ENCODE measurements at places on chromosomes 2 and 18. TPM values are rescaled to one million over a fixed set of nuclear protein-coding genes. Genes with fewer than 3 reads are reported as not detected.

The SH2D6 gene
- 1.1 TPM for total RNA-seq

The ZNF385B gene
- total RNA-seq: not detected

The TACR1 gene
- 0.05 TPM for total RNA-seq

The PPP1CB gene
- total RNA-seq: 136 TPM

The RUFY4 gene
- not detected for total RNA-seq

The SPR gene
- total RNA-seq: 83.9 TPM

The CCL20 gene
- 5.9 TPM for total RNA-seq

The HDHD2 gene
- 9.2 TPM for total RNA-seq

The MYO7B gene
- 0.19 TPM for total RNA-seq

The KCNJ3 gene
- not detected for total RNA-seq

The TCF23 gene
- not detected for total RNA-seq

The SERPINB11 gene
- not detected for total RNA-seq

The WNT10A gene
- total RNA-seq: 0.19 TPM

The TANC1 gene
- total RNA-seq: 8.9 TPM

The NTSR2 gene
- total RNA-seq: not detected

The LAMA3 gene
- 51.0 TPM for total RNA-seq

The ALPP gene
- total RNA-seq: 2.7 TPM

The APOB gene
- total RNA-seq: not detected

The EGR4 gene
- total RNA-seq: 0.43 TPM

The ESPNL gene
- total RNA-seq: 0.43 TPM

The MAP4K3 gene
- total RNA-seq: 18.3 TPM

The IL36G gene
- not detected for total RNA-seq

The AGXT gene
- not detected for total RNA-seq

The CYP27C1 gene
- total RNA-seq: 4.2 TPM

The TUBB6 gene
- 207 TPM for total RNA-seq

The ZNF407 gene
- 2.4 TPM for total RNA-seq

The PAX3 gene
- not detected for total RNA-seq

The CAPN13 gene
- total RNA-seq: 0.27 TPM

The MRPS9 gene
- total RNA-seq: 30.6 TPM

The DTNB gene
- total RNA-seq: 8.1 TPM

The CNNM4 gene
- 10.3 TPM for total RNA-seq

The TEX51 gene
- total RNA-seq: not detected

The AOX1 gene
- 4.9 TPM for total RNA-seq

The RTP5 gene
- total RNA-seq: not detected

The CD8B2 gene
- total RNA-seq: not detected

The GALNT3 gene
- 0.11 TPM for total RNA-seq

The KCNF1 gene
- total RNA-seq: 43.9 TPM

The FOSL2 gene
- total RNA-seq: 48.5 TPM

The ATOH8 gene
- 7.8 TPM for total RNA-seq

The REEP1 gene
- 0.68 TPM for total RNA-seq

The PROKR1 gene
- not detected for total RNA-seq

The PKDCC gene
- total RNA-seq: 21.8 TPM

The TNS1 gene
- 21.4 TPM for total RNA-seq

The SLC66A2 gene
- total RNA-seq: 18.6 TPM

The UGT1A3 gene
- total RNA-seq: 0.19 TPM

The ACVR1C gene
- total RNA-seq: 0.08 TPM

The ARHGAP25 gene
- total RNA-seq: 0.23 TPM

The SAG gene
- total RNA-seq: not detected

The ADCYAP1 gene
- not detected for total RNA-seq

The C2orf78 gene
- total RNA-seq: not detected

The RESP18 gene
- not detected for total RNA-seq

The HOXD10 gene
- 5.5 TPM for total RNA-seq

The CNGA3 gene
- not detected for total RNA-seq

The ANKMY1 gene
- total RNA-seq: 11.0 TPM

The COL4A4 gene
- 3.1 TPM for total RNA-seq

The MEP1B gene
- total RNA-seq: not detected

The IL1A gene
- total RNA-seq: not detected

The MC4R gene
- not detected for total RNA-seq
